Activated CD4-positive, CD25-positive, alpha-beta regulatory T cell treated with anti-CD3 and anti-CD28 coated beads, Interleukin-2, amount 50 U/mL, for 16 hours (primary cell): ENCODE measurements at places on chromosomes 5 and 9.

DNA sequence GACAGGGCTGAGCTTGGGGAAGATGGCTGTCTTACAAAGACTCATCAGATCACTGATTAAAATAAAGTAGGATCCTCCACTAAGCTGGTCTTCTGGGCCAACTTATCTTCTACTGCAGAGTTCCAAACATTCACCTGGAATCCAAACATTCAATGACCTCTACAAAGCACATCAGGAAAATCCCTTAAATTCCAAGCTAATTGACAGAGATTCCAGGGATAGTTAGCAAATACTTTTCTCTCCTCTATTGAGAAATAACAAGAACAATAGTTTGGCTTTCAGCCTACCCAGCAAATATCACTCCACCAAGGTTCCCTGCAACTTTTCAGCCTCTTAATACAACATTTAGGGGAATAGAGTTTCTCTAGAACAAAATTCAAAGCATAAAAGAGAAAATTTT lies 140.6 kb upstream of the LIFR start:
- DNase-seq, result no peak

DNA sequence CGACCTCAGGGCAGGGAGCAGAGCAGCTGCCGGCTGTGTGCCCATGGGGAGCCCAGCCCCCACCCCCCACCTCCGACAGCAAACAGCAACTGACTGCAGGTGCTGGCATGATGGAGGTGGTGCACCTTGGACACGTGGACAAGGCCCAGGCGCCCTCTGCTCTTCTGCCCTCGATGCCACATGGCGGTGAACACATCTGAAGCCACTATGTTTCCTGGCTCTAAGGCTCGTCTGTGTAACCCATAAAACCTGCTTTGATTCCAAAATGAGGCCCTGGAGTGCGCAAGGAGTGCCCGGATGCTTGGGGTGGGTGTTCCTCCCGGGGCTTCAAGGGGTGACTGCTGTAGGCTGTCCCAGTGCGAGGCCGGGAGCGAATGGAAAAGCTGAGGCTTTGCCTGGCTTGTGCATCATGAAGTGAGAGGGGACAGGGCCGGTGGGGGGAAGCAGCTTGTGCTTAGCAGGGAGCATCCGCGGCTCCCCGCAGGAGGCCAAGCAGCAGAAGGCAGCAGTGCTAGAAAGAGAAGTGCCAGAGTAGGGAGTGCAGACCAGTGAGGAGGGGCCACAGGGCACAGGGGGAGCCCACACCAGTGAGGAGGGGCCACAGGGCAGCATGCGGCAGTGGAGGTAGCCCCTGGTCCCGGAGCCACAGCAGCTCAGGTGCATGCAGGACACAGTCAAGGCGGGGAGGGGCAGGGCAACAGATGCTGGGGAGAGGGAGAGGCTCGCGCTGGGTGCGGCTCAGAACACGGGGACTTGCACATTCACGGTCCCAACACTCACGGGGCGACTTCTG lies 30.0 kb downstream of the NKD2 start:
- no peak for DNase-seq

GRCh38 chr9:14186096-14186495 lies 127.8 kb downstream of the NFIB start:
- DNase-seq, result no peak

- DNase-seq, result no peak
Observed at GRCh38 chr5:33153831-33154230, 286.9 kb upstream of the TARS1 start.

GRCh38 chr5:169151051-169151805 lies 149.7 kb downstream of the SLIT3 start:
- DNase-seq, result no peak
